ENCODE measurements at places on chromosomes 7 and 10. TPM values are rescaled to one million over a fixed set of nuclear protein-coding genes. Genes with fewer than 3 reads are reported as not detected.

DNA sequence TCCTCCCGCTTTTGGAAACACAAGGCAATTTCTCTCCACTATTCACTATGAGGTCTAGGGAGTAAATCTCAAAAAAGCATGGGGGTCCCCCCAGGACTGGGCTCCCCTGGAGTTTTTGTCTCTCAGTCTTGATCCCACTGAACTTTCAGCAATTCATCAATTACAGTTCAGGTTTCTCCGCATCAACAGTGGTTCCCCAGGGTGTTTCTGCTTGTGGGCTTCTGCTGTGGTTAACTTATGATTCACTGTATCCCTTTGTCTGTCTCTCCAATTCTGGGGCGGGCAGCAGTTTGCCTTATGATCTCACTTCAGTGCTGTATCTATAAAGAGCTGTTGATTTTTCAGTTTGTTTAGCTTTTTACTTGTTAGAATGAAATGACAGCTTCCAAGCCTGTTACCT is 142.6 kb upstream of the CDC14C start:
- no peaks in the 10 kb centered on the region for H3K4me1 ChIP-seq
- H3K27me3 ChIP-seq: no peaks in the 10 kb centered on the region
- no peak for DNase-seq
- H3K27ac ChIP-seq: no peak overlapping the region
- no peak overlapping the region for H3K4me3 ChIP-seq

GRCh38 chr10:92699193-92699517 is 9.4 kb downstream of the HHEX start:
- H3K27ac ChIP-seq: peak overlapping the region; percentile 65
- no peak for DNase-seq
- peaks cover 38% of the 10 kb centered on the region for H3K4me1 ChIP-seq
- no peaks in the 10 kb centered on the region for H3K27me3 ChIP-seq
- peak overlapping the region; percentile 30 for H3K4me3 ChIP-seq

GRCh38 chr10:133124357-133125211 is 35.4 kb upstream of the KNDC1 start:
- no peak for DNase-seq
- H3K36me3 ChIP-seq: no peaks in the 10 kb centered on the region
- no peaks in the 10 kb centered on the region for H3K4me1 ChIP-seq
- no peaks in the 10 kb centered on the region for H3K27me3 ChIP-seq
- H3K4me3 ChIP-seq: no peak overlapping the region
- no peak overlapping the region for H3K27ac ChIP-seq

DNA sequence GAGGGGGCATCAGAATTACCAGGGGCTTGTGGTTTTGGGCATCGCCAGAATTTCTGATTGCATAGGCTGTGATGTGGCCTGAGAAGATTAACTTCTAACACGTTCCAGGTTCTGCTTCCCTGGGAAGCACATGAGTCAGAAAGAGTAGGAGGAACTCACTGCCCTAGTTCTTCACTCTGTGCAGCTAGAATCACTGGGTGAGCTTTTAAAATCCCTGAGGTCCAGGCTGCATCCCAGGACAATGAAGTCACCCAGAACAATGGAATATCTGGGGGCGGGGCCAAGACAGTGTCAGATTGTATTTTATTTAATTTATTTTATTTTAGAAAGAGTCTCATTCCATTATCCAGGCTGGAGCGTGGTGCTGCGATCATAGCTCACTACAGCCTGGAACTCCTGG is 636.5 kb downstream of the CALN1 start:
- no peak overlapping the region for H3K4me3 ChIP-seq
- no peaks in the 10 kb centered on the region for H3K27me3 ChIP-seq
- H3K27ac ChIP-seq: no peak overlapping the region
- no peaks in the 10 kb centered on the region for H3K36me3 ChIP-seq
- no peaks in the 10 kb centered on the region for H3K4me1 ChIP-seq
- DNase-seq: no peak

DNA sequence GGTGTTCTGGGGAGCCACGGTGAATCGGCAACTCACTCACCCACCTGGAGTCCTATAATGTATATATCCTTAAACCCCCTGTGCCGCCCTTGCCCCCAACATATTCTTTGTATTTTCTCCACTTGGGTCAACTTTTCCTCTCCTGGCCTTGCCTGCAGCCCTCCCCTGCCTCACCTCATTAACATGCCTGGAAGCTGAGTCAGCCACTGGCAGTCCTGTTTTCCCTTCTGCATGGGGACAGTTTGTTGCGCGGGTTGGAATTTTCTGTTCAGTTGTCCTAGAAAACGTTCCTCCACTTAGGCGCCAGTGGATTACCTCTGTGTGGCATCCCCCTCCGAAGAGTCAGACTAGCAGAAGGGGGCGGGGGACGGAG is 97.4 kb downstream of the C10orf105 start:
- peak; percentile 30 for DNase-seq
- no peaks in the 10 kb centered on the region for H3K36me3 ChIP-seq
- peaks cover 16% of the 10 kb centered on the region for H3K4me1 ChIP-seq
- no peak overlapping the region for H3K27ac ChIP-seq
- no peak overlapping the region for H3K4me3 ChIP-seq

- H3K27me3 ChIP-seq: no peaks in the 10 kb centered on the region
- no peak for DNase-seq
These were observed 5.8 kb downstream of the AEBP1 start for GRCh38 chr7:44109991-44110390.

GRCh38 chr7:32494946-32495297 is 367 bp upstream of the AVL9 start:
- peak overlapping the region; percentile 96 for H3K4me3 ChIP-seq
- H3K27me3 ChIP-seq: no peaks in the 10 kb centered on the region
- H3K4me1 ChIP-seq: no peaks in the 10 kb centered on the region
- no peak for DNase-seq

DNA sequence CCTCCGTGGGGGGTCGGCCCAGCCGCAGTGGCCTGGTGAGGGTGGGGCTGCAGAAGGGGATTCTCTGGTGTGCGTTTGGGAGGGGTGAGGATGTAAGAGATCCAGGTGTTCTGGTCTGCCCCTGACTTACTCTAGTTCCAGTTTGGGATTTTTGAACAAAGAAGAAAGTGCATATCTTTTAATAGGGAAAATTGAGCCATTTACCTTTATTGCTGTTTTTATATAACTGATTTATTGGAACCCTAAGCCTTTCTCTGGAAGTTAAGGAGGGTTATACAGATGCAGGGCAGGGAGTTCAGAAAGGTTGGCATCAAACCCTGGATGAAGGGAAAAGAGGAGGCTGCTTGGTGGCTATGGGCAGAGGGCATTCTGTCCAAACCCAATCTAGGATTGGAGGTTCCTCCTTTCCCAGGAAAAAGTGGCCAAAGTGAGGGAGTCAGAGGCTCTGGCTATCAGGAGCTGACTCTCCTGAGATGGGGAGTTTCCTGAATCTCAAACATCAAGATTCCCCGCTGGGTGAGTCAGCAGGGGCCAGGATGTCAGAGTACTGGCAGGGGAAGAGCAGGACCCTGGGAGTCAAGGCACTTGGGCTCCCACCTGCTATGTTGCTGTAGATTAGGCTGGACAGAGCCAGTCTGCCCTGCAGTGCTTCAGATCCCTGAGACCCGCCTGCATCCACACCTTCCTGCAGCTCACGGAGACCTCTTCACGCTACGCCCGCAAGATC is 67.5 kb downstream of the CLIP2 start:
- H3K27ac ChIP-seq: no peak overlapping the region
- H3K4me3 ChIP-seq: no peak overlapping the region
- no peaks in the 10 kb centered on the region for H3K36me3 ChIP-seq
- DNase-seq: no peak

The MKRN1 gene
- total RNA-seq: 32.3 TPM

The TSPAN13 gene
- total RNA-seq: 21.8 TPM
